Tibial artery (tissue), 4 donors: ENCODE measurements at places on chromosomes 1 and 21.

DNA sequence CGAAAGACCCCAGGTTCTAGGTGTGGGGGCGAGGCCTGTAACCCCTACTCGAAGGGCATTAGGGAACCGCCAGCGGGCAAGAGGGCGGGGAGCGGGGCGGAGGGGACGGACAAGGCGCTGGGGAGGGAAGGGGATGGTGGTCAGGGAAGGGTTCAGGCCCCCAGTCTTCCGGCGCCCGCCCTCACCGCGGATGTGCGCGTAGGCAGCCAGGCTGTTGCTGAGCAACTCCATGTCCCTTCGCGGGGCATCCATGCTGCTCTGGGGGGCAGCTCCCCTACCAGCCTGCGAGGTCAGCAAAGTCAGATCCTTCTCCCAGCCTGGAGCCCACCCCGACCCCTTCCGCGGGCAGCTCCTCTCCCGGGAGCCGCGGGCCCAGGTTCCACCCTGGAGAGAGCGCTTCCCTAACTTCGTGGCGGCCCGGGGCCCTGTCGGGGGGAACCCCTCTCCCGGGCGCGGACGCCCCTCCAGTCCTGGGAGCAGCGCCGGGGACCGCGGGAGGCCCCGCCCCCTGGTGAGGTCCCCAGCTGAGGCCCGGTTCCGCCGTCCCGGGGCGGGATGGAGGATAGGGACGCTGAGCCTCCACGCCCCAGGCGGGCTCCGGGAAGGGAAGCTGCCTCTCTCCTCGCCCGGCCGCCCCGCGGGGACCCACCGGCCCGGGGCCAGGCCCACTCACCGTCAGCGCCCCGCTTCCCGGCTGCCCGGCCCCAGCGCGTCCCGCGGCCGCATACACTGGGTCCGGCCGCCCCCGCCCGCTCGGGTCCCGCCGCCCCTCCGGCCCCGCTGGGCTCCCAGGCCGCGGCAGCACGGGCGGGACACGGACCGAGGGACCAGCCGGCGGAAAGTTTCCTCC is 434 bp downstream of the EVA1B start:
- peak; percentile 63 for DNase-seq

DNA sequence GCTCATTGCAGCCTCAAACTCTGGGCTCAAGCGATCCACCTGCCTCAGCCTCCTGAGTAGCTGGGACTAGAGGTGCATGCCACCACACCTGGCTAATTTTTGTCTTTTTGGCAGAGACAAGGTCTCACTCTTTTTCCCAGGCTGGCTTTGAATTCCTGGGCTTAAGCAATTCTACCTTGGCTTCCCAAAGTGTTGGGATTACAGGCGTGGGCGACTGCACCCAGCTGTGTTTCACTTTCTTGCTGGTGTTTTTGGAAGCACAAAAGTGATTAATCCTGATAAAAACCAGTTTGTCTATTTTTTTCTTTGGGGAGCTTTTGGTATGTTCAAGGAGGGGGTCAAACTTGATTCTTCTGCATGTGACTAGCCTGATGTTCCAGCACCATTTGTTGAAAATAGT is 19.3 kb downstream of the RNF11 start:
- DNase-seq, result no peak

GRCh38 chr1:8938232-8938999 is 7.3 kb upstream of the CA6 start:
- no peak for DNase-seq

DNA sequence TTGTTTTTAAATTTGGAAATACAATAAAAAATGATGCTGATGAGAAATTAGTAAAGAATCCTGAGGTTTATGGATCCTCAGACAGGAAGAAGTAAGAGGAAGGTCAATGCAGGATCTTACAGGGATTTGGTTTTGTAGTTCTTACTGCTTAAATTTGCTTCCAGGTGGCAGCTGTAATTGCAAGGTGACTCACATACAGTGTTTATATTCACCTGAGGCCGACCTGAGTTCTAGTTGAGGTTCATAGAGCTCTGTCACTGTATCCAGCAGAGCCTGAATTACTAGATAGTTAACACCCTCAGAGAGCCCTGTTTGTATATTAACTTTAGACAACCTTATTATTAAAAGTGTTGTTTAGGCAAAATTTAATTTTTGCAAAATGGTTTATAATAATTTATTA is 1.4 kb upstream of the WDR26 start:
- no peak for DNase-seq

DNA sequence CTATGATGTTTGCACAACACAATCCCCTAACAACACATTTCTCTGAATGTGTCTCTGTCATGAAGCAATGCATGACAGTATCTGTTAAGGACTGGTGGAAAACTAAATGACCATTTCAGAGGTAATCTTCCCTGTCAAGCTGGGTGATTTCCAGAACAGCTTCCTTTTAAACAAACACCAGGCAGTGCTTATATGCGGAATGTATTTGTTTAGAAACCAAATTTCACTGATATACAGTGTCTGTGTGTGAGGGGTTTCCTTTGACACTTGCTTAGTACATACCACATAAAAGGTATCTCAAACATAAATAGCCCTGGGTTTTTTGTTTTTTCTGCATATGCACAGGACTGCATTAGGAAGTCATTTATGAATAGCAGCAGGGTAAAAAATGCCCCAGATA is 95.6 kb downstream of the TGFBR3 start:
- DNase-seq, result no peak

DNA sequence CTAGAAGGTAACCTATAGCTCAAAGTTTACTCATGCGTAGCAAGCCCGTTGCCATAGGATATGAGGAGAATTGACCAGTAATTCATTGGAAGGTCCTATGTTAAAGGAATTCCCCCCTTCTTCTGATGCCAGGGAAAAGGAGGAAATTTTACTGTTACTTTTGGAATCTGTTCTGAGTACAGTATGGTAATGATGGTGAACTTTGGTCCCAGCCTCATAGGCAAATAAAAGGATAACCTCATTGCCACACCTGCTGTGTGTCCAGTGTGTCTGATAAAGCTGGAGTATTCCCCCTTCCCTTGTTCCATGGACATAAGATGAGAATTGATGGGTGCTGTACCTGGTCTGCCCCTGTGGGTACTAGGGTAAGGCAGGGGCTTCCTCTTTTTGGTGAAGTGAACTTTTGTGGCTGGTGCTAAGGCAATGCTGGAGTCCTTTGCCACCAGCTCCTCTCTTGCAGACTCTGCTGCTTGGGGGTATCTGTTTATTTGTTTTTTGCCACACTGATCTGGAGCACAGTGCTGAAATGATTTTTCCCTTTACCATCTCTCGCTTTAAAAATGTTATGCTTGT is 22.2 kb downstream of the MPZ start:
- no peak for DNase-seq

DNA sequence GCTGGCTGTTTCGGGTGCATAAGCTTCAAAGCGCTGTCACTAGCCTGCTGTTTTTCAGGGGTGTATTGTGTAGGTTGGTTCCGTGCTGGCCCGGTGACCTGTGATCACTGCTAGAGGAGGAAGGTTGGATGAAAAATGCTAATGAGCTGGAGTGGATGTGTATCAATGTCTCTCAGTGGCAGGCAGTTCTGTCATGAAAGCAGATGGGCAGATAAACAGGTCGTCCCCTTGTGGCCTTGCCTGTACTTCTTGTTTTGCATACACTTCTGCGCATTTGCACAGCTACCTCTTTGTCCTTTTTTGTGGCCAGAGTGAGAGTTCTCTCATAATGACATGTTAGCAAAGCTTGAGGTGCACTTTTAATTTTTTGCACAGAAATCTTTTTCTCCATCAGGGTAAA is 2.9 kb downstream of the SELENON start:
- no peak for DNase-seq

- no peak for DNase-seq
Measured at GRCh38 chr1:223421676-223422075, 28.5 kb downstream of the CCDC185 start.

GRCh38 chr1:235045034-235045690 is 83.5 kb downstream of the TOMM20 start:
- DNase-seq, result no peak

DNA sequence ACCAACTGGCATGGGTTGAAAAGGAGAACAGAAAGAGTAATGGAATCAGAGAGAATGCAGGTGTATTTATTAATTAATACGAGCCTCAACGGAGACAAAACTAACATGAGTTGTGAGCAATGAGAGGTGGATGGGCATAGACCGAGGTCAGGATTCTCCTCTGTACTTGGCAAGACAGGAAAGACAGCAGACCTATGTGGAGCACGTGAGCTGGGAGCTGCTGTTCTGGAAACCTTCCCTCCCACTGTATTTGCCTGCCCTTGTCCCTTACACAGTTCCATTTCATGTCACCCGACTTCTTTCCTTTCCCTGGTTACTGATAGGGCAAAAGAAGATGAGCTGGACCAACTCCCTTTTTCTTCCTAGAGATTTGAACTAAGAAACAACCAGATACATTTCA is 110.9 kb downstream of the MRPS6 start:
- DNase-seq, result no peak

DNA sequence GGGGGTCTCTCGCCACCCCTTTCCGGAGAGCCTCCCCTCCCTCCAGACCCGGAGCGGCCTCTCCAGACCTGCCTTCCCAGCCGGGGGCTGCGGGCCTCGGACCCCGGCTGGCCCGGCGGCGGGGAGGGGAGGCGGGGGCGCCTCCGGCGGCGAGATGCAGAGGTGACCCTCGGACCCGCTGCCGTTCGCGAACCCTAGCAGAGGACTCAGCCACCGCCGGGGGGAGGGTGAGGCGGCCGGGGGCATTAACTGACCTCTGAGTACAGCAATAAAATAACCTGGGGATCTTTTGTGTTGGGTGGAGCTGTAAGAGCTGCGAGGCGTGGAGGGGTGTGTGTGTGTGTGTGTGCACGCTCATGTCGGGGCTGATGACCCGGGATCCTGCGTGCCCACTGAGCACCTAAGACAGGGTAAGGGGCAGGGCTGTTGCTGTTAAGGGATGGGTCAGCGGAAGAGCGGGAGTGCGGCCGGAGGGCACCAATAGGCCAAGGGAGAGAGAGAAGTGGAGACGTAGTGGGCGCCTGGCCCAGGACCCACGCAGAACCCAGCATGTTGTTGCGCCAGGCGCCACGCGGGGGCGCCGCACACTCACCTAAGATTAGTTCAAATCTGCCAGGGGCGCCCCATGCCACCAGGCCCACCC is 6.3 kb downstream of the HAPLN2 start:
- DNase-seq, result peak; percentile 45

DNA sequence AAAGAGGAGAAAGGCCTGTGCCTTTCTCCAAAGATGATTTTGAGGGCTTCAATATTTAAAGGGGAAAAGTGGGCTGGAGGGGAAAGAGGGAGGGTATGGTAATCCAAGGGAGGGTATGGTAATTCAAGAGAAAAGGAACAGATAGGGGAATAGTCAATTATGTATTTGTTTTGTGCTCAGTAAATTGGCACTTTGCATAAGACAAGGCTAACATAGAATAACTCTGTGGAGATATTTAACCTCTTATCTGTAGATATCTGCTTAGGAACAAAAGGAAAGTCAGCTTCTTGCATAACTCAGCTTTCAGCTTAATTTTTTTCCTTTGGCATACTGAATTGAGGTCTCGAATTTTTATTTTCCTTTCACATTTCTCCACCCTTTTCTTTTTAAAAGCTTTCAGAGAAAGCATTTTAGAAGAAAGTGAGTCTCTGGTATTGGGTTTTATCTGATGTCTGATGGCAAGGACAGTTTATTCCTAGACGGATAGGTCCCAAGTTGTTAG is 119.9 kb upstream of the F3 start:
- no peak for DNase-seq

- DNase-seq, result no peak
Measured at GRCh38 chr1:99264201-99265021, at the start of gene PLPPR4. TSS of gene PLPPR4 (plus strand) at chr1:99264492. CDS start at chr1:99264594, 102 bp downstream.

- no peak for DNase-seq
Measured at GRCh38 chr1:191125950-191126349, 648.3 kb upstream of the BRINP3 start.

DNA sequence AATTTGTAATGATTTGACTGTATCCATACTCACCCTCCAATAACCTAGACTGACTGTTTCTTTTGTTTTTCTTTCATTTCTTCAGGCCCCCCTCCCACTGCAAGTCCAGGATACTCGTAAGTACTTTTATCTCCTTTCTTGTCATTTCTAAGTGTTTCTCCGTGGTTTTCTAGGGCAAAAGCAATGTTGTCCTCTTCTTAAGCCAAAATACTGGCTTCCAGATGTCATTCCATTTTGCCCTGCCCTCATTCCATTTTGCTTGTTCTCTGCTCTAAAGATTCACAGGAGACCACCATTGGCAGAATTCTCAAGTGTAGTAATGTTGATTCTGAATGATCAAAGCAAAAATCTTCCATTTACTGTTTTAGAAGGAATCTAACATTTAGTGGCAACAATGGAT is 152.8 kb upstream of the UBE2U start:
- DNase-seq, result no peak

DNA sequence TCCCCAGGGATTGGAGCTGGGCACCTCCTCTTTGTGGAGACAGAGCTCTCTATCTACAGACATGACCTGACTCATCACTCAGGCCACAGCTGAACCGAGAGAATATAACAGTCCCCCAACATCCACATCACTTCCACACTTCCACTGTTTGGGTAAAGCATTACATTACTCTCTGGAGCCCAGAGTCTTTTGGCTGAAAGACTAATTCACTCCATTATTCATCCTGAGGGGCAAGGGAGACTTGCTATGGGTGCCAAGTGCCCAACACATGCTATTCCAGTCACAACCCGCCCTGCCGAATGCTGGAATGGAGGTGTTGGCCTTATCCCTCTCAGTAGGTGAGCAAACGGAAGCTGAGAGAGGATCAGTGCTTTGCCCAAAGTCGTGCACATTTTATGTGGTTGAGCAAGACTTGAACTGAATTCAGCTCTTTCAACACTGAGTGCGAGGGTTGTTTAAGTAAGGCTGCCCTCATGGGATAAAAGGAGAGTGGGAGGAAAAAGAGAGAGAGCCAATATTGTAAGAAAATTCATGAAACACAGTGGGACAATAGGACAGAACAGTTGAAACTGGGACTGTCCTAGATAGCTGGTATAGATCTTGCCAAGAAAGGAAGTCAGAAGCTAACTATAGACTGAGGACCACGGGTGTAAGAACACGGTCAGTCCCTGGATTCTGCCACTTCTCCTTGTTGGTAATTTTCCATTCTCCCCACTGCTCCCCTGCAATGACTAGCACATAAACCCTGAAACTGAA is 13.5 kb upstream of the CHI3L1 start:
- DNase-seq, result peak; percentile 50

- DNase-seq, result peak; percentile 56
Measured at GRCh38 chr1:203324105-203325025, 19.0 kb downstream of the BTG2 start.

- no peak for DNase-seq
Measured at GRCh38 chr1:2934156-2934540, 87.1 kb upstream of the ACTRT2 start.

- DNase-seq, result no peak
Measured at GRCh38 chr1:201551877-201552731, 13.2 kb downstream of the NAV1 start.

DNA sequence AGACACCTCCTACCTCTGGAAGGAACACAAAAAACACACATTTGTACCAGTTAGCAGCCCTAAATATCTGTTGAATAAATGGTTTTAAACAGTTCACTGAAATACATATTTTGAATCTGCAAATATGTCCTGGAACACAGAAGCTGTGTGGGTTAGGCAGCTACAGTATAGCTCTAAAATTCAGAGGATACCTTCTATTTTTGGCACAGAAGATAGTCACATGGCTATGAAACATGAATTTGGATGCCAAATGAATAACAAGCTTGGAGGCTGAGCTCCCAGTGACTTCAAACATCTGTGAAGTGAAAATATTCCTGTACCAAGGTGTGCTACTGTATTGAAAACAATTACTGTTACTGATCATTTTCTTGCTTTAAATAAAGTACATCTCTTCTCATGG is 391.5 kb upstream of the ADGRL2 start:
- no peak for DNase-seq
